Stimulated activated CD8-positive, alpha-beta memory T cell treated with anti-CD3 and anti-CD28 coated beads, Interleukin-7, amount 100 ng/mL, for 1 hour (primary cell): ENCODE measurements at places on chromosomes 12 and 14.

- no peak for DNase-seq
These were observed 61.1 kb downstream of the RPS6KA5 start for GRCh38 chr14:90999299-90999698.

DNA sequence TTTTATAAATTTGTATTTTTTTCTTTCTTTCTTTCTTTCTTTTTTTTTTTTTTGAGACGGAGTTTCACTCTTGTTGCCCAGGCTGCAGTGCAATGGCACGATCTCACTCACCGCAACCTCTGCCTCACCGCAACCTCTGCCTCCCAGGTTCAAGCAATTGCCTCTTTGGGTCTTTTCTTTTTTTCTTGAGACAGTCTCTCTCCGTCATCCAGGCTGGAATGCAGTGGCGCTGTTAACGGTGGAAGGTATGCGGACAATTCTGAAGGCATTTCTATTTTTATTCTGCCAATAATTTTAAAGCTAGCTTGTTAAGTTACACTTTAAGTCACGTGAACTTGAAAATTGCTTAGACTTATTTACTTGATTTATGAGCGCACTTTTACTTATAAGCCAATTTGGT lies 8.8 kb upstream of the PHC1 start:
- no peak for DNase-seq

DNA sequence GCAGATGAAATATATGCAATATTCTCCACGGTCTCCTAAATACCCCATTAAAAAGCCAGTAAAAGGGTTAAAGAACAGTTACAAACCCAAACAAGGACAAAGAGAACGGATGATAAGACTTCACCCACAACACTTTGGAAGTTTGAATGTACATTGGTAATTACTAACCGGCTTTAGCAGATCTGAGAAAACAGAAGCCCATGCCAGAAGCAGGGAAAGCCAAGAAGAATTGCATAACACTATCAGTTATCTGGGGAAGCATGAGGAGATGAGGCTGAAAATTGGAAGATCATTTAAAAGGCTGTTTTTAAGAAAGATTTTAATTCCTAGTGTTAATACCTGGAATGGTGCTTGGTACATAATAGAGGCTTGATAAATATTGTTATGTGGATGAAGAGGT lies 55.6 kb upstream of the MYBPC1 start:
- no peak for DNase-seq

GRCh38 chr12:78483767-78484315 lies 380.7 kb upstream of the SYT1 start:
- DNase-seq = no peak
